ENCODE measurements at places on chromosomes 1 and 21.

- no peak for DNase-seq
These were observed 14.0 kb upstream of the UMODL1 start for GRCh38 chr21:42056996-42057689.

DNA sequence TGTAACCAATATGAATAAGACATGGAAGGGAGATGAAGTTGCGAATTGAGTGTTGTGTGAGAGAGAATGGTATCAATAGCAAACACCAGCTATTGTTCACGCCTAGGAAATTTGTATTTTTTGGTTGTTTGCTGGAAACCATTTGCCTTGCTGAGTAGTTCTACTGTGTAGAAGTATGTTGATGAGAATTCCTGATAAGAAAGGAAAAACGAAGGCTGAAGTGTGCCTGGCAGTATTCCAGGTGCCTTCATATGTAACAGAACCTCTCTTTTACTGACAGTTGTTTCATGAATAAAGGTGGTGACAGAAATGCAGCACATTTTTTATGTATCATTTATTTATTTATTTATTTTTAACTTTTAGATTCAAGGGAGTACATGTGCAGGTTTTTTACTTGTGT is 79.5 kb downstream of the SDCCAG8 start:
- no peak for DNase-seq

GRCh38 chr1:115764541-115764940 is 4.0 kb downstream of the CASQ2 start:
- no peak for DNase-seq

DNA sequence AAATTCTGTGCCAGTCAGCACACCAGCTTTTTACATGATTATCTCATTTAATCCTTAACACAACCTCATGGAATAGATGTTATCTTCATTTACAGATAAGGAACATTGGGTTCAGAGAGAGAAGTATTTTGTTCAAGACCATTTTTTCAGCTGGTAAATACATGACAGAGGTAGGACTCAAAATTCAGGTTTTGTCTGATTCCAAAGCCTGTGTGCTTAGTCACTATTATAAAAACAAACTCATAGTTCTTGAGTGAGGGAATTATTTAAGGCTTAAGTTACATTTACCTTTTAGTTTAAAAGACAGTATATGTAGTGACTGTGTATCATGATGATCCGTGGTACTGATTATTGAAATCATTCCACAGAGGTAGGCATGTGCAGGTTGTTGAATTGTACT is 125.2 kb downstream of the MAGI3 start:
- no peak for DNase-seq

- DNase-seq = no peak
These were observed 744 bp upstream of the WDR26 start for GRCh38 chr1:224435318-224435763.

DNA sequence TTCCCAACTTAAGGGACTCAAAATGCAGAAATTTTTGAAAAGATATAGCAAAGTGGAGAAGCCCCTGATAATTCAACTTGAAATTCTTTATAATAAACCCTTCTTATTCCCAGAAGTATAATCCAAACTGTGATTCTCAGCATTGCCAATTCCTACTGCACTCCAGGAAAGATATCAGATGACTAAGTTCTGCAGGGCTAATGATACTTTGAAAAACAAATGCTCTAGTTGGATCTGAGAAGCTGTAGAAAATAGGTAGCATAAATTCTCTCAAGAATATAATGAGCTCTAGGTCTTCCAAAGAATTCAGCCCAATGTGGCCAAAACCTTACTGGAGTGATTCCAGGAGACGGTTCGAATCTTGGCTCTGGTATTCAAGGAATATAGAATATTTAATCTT is 294.0 kb upstream of the PTBP2 start:
- DNase-seq = no peak

DNA sequence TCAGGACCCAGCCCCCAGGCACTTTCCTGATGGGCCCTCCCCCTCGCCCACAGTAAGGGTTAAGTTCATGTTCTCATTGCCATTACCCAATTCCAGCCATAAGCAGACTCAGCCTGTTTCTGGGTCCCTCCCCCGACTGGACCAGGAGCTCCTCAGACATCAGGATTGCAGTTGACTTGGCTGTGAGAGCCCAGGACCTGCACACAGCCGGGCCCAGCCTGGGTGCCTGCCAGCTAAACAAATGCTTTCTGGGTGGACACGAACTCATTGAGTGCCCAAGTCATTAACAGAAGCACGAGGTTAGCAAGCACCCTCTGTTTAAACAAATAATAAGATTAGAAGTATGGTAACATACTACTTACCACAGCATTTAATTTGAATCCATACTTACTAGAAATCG is 147.9 kb upstream of the POU3F1 start:
- no peak for DNase-seq

All from stimulated activated CD8-positive, alpha-beta memory T cell treated with anti-CD3 and anti-CD28 coated beads, Interleukin-4, amount 100 ng/mL, for 4 hours (primary cell).